ENCODE measurements at places on chromosomes 1 and 21. TPM values are rescaled to one million over a fixed set of nuclear protein-coding genes. Genes with fewer than 3 reads are reported as not detected.
A peak's percentile ranks its signal among the peaks of the same experiment; 100 is the strongest.

Gene CR1L
- 48.0 TPM for total RNA-seq

Gene MLLT11
- total RNA-seq: 27.8 TPM

Gene EXO1
- 6.5 TPM for total RNA-seq

- DNase-seq: no peak
- no peak overlapping the region for H3K4me3 ChIP-seq
- no peak overlapping the region for H3K27ac ChIP-seq
- H3K36me3 ChIP-seq: no peaks in the 10 kb centered on the region
- H3K4me1 ChIP-seq: peaks cover 5% of the 10 kb centered on the region
These were observed 238.3 kb downstream of the HLX start for GRCh38 chr1:221117548-221117951.

- DNase-seq: no peak
- no peak overlapping the region for H3K27ac ChIP-seq
- H3K27me3 ChIP-seq: peaks cover 1% of the 10 kb centered on the region
- H3K4me1 ChIP-seq: no peaks in the 10 kb centered on the region
- H3K4me3 ChIP-seq: no peak overlapping the region
These were observed 62.3 kb downstream of the EIF4G3 start for GRCh38 chr1:21114431-21114830.

DNA sequence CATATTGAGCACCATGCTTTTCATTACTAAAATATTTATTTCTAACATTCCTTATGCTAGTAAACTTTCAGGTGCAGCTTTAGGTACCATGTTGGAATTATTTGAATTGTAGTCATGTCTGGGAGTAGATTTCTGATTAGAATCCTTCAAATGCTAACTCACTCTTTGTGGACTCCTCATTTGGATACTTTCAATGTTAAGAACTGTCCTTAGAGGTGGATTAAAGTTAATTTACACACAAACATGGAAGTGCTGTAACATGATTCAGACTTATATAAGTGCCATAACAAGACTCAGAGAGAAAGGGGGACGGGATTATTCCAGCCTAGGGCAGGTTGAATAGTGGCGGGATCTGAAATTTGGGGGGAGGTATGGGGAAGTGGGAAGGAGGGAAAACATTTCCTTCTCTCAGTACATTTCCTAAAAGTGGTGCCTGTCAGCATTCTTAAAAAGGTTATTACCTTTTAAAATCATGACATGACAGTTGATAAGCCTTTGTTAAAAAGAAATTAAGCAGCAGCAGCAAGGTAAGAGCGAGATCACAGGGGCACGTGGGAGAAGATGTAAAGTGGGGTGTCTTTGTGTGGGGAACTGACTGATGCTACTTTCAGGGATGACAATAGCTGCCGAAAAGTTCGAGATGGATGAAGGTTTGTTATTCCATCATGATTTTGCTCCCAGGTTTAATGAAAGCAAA lies 44.4 kb downstream of the HHAT start:
- no peaks in the 10 kb centered on the region for H3K36me3 ChIP-seq
- peaks cover 2% of the 10 kb centered on the region for H3K27me3 ChIP-seq
- H3K4me3 ChIP-seq: no peak overlapping the region

- H3K36me3 ChIP-seq: no peaks in the 10 kb centered on the region
- H3K4me1 ChIP-seq: peaks cover 5% of the 10 kb centered on the region
- H3K27ac ChIP-seq: no peak overlapping the region
- no peak overlapping the region for H3K4me3 ChIP-seq
- no peaks in the 10 kb centered on the region for H3K27me3 ChIP-seq
These were observed 633.2 kb upstream of the NEGR1 start for GRCh38 chr1:72915581-72915980.

GRCh38 chr1:10794724-10795275 lies 1.6 kb downstream of the CASZ1 start:
- H3K27me3 ChIP-seq: peaks cover 6% of the 10 kb centered on the region
- H3K27ac ChIP-seq: no peak overlapping the region
- peak overlapping the region; percentile 89 for H3K4me3 ChIP-seq
- DNase-seq: peak; percentile 18
- peaks cover 22% of the 10 kb centered on the region for H3K4me1 ChIP-seq

DNA sequence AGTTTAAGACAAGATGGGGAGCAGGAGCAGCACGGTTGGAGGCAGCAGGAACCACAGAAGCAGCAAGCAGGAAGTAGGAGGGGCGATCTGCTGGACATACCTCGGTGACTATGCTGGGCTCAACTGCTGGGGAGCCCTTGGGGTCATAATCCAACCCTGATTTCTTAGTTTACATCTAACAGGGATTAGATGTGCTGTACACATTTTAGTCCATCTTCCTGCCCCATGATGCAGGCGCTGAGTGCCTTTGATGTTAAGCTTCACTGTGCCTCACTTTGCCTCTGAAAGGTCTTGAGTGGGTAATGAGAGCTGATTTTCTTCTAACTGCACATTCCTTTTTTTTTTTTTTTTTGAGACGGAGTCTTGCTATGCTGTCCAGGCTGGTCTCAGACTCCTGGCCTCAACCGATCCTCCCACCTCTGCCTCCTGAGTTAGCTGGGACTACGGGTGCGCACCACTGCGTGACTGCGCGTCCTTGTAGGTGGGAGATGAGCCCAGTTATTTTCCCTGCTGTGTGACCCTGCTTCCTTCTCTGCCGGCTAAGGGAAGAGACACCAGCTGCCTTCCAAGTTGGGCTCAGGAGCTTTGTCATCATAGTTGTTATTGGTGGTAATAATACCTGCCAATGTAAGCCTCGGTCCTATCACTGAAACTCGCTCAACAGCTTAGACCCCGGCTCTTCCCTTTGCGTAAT lies 1.1 kb upstream of the RCAN3 start:
- peaks cover 27% of the 10 kb centered on the region for H3K4me1 ChIP-seq
- peak overlapping the region; percentile 88 for H3K4me3 ChIP-seq
- peaks cover 8% of the 10 kb centered on the region for H3K36me3 ChIP-seq

DNA sequence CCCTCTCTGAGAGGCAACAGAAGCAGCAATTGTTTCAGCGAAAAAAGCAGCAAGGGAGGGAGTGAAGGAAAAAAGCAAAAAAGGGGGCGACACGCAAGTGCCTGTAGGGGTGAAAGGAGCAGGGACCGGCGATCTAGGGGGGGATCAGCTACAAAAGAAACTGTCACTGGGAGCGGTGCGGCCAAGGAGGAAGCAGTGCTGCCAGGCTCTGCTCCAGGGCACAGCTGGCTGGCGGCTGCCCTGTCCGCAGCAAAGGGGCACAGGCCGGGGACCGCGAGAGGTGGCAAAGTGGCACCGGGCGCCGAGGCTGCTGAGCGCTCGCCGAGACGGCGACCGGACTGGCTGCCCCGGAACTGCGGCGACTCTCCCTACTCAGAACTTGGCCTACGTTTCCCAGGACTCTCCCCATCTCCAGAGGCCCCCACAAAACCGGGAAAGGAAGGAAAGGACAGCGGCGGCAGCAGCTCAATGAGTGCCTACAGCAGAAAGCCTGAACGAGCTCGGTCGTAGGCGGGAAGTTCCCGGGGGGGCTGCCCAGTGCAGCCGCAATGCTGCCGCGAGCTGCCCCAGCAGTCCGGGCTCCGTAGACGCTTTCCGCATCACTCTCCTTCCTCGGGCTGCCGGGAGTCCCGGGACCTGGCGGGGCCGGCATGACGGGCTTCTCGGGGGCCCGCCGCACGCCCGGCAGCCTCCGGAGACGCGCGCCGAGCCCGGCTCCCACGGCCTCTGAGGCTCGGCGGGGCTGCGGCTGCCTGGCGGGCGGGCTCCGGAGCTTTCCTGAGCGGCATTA lies 1.0 kb upstream of the CDKN2C start:
- no peak overlapping the region for H3K27ac ChIP-seq
- no peaks in the 10 kb centered on the region for H3K36me3 ChIP-seq
- peaks cover 7% of the 10 kb centered on the region for H3K4me1 ChIP-seq
- DNase-seq: peak; percentile 30

DNA sequence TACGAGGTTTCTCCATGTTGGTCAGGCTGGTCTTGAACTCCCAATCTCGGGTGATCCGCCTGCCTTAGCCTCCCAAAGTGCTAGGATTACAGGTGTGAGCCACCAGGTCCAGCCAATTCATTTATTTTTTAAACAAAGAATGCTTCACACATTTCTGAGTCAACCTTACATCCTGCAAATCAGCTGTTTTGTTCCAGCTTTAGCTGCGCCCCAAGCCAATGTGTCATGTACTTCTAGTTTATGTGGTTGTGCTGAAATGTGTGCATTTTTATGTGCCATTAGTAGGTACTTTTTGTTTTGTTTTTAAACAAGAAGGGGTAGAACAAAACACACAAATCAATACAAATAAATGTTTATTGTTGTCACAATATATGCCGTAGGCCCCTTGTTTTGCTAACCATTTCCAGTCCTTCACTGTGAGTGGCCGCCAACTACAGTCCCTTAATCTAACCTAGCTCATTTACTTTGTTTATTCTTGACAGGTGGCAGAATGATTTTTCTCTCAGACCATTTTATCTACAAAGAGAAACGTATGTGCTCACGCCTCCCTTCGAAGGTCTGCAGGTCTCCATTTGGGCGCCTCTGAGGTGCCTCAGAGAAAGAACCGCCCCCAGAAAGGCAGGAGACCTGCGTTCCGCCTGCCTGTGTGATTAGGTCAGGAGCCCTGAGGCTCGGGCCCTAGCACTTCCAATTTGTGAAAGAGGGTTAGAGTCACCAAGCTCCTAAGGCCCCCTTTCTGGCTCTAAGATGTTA lies 2.8 kb upstream of the CASQ2 start:
- H3K27ac ChIP-seq: no peak overlapping the region
- no peaks in the 10 kb centered on the region for H3K36me3 ChIP-seq
- DNase-seq: peak; percentile 15
- peaks cover 4% of the 10 kb centered on the region for H3K27me3 ChIP-seq
- peaks cover 2% of the 10 kb centered on the region for H3K4me1 ChIP-seq
- H3K4me3 ChIP-seq: no peak overlapping the region

DNA sequence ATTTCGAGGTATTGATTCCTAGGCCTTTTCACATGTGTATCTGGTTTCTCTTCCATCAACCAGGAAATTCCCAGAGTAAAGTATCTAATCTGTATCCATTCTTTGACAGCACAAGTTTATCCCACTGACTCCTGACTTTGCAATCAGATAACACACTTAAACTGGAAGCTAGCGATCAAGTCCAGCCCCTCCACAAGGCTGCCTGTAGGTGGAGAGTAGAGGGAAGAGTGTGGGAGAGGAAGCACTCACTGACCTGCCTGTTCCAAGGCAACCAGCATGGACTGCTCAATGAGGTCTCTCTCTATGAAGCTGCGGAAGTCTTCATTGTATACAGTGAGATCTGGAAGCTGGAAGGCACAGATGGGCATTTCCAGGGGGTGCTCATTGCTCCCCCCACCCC lies 30.4 kb upstream of the MTMR11 start:
- peaks cover 17% of the 10 kb centered on the region for H3K36me3 ChIP-seq
- no peak for DNase-seq
- H3K27ac ChIP-seq: peak overlapping the region; percentile 20
- H3K4me1 ChIP-seq: peaks cover 8% of the 10 kb centered on the region

DNA sequence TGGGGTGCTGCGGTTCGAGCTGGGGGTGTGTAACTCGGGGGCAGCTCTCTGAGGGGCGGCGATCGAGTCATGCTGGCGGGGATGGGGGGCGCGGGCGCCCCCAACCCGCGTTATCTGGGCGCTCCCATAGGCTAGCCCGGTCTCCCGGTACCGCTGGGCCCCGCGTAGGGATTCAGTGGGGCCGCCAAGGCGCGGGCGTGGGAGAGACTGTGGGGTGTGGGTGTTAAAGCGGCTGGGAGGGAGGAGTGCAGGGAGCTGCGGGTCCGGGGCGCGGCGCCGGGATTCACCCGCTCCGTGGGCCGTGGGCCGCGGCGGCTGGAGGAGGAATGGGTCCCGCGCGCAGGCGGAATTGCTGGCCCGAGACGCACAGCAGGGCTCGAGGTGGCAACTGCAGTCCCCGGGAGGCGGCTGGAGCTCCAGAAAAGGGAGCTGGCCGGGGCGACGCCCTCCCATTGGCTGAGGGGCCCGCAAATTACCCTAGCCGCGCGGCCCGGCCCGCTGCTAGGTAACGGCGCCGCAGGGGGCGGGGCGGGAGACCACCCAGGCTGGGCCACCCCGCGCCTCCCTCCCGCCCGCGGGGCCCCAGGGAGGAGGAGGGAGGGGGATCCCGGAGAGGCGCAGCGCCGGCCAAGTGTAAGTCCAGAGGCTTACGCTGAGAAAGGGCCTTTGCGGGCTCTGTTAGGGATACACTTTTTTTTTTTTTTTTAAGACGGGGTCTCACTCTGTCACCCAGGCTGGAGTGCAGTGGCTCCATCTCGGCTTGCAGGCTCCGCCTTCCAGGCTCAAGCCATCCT lies at the start of gene PTCH2:
Gene PTCH2 (minus strand): TSS at position 392 of the 794 bp plus-strand sequence. CDS start 321 bp downstream, at position 71.
- H3K27me3 ChIP-seq: peaks cover 2% of the 10 kb centered on the region
- peak within 1 kb of the TSS; percentile 83 for H3K4me3 ChIP-seq
- peaks cover 4% of the 10 kb centered on the region for H3K4me1 ChIP-seq
- H3K27ac ChIP-seq: no peak within 1 kb of the TSS
